Activated CD4-positive, CD25-positive, alpha-beta regulatory T cell (primary cell): ENCODE measurements at places on chromosomes 5 and 9.

DNA sequence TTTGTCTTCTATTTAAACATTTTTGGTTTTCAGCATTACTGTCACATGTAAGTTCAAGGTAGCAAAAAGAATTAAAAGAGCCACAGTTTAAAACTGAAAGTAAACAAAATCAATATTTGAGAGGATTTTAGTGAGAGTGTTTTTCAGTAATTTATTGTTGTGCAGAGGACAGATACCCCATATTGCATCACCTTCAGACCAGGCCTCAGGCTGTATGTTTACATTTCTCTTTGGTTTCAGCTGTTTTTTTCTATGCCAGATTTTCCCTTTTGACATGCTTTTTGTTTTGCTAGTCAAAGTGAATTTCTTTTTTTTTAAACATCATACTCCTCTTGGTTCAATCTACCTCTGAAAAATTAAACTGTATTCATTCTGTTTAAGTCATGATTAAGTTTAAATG, 47.2 kb downstream of the MAST4 start:
- no peak for DNase-seq

DNA sequence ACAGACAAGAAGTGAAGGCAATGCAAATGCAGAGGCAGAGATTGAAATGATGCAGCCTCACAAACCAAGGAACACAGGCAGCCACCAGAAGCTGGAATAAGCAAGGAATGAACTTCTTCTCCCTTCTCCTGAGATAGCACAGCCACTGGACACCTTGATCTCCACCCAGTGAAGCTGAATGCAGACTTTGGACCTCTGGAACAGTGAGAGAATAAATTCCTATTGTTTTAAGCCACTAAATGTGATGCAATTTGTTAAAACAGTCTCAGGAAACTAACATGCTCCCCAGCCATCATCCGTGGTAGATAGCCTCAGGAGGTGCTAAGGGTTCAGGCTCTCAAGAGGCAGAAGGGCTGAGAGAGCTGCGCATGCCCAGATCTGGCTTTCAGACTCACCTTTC, 512.2 kb upstream of the ZNF608 start:
- DNase-seq, result no peak

DNA sequence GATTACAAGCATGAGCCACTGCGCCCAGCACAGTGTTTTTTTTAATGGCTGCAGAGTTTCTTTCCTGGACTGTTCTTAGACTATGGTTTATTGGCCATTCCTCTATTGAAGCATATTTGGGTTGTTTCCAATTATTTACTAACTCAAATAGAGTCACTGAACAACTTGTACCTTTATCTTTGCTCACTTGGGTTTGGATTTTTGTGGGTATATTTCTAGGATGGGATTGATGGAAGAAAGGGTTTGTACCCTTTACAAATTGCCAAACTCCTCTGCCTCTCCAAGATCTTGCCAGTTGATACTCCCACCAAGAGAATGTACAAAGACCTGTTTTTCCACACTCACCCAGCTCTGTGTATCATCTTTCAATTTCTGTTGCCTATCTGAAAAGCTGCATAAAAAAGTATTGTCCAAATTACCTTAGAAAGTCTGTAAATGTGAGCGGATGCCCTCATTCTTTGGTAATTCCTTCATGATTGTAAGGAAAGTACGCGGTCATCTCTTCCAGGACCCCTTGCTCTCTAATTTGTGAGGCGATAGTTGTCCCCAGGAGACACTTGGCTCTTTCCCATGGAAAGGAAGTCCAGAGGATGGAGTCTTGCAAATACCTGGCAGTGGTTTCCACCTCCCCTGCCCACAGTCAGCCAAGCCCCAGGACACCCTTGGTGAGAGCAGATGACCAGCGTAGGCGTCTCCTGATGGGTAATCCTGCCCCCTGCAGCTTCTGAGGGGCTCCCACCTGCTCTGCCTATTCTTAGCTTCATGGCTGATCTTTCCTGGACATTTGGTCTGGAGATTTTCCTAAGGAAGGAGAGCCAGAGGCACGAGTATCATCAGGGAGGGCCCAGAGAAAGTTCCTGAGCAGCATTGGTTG, 33.0 kb downstream of the ARHGEF37 start:
- DNase-seq, result no peak

DNA sequence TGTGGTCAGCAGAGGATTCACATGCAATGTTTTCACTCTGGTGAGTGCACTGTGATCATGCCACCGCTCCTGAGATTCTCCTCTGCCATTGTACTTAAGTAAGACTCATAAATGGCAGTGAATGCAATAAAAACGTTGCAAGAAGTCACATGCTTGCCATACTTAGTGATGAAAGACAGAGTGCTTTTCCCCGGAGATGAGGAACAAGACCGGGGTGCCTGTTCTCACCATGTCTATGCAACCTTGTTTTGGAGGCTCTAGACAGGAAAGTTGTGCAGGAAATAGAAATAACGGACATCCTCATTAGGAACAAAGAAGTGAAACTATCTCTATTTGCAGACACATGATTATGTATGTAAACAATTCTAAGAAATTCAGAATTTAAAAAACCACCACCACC, 84.7 kb upstream of the IRX2 start:
- DNase-seq, result no peak

DNA sequence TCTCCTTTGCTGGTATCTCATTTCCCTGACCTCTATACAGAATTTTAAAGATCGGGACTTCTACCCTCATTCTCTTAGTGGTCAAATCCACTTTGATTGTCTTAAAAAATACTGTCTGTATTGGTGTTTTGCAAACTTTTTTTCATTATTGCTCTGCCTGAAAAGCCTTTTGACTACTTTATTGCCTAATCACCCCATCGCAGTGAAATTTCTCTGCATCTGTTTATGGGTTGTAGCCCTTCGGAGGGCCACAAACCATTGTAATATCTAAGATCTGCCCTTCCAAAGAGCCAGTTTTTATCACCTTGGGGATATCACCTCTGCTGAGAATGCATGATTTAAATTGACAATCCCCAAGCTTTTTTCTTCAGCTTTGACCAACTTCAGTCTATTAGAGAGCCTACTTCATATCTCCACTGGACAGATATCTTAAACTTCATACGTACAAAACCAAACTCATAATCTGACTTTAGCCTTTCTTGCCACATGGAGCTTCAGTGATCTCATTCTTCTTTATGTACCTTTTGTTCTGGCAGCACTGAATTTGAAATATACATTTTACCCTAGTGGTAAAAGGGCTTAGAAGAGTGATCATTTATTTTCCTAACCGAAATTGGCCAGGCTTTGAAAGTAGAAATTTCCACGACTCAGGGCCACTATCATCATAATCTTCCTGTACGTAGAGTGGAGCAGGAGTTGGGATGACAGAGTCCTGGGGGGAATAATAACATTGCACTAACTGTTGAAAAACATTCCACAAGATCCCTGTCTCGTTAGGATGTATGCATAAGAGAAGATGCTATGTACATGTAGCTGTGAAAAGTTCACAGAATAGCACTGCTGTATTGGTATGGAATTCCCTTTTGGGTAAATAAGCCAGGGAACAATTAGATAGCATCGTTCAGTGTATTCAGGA, 21.4 kb downstream of the KIF2A start:
- no peak for DNase-seq

DNA sequence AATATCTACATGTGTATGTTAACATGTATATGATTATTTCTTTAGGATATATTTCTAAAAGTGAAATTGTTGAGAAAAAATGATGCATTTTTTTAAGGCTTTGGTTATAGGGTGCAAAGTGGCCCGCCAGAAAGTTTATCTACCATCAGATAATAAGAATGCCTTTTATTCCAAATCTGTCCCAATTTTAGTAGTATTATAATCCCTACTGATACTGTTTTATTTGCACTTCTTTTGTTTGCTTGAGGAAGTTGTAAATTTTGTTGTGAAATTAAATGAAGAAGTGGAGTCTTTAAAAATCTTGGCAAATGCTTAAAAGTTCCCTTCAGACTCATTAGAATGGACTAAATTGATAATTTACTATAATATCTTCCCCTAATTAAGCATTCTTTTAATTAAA, 73.0 kb downstream of the NIPBL start:
- no peak for DNase-seq

GRCh38 chr9:113876151-113876992, at the start of gene ZNF618:
Gene ZNF618 (plus strand): TSS chr9:113876309. CDS start chr9:113876381, 72 bp downstream.
- DNase-seq, result no peak

DNA sequence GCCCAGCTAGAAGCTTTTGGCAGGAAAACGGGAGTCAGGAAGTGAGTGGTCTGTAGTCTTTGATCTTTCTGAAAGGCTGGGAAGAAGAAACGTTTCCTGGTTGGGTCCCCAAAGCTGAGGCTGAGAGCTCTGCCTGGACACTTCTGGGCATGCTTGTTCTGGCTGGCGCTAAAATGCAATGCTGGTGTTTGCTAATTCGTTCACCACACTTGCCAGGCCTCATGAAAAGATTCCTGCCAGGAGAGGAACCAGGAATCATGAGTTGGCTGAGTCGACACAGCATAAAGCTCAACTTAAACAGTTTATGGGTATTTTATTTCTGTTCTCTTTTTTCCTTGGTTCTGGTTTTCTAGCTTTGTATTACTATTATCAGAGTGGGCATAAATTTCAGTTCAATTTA, 10.7 kb upstream of the PTGR1 start:
- no peak for DNase-seq

DNA sequence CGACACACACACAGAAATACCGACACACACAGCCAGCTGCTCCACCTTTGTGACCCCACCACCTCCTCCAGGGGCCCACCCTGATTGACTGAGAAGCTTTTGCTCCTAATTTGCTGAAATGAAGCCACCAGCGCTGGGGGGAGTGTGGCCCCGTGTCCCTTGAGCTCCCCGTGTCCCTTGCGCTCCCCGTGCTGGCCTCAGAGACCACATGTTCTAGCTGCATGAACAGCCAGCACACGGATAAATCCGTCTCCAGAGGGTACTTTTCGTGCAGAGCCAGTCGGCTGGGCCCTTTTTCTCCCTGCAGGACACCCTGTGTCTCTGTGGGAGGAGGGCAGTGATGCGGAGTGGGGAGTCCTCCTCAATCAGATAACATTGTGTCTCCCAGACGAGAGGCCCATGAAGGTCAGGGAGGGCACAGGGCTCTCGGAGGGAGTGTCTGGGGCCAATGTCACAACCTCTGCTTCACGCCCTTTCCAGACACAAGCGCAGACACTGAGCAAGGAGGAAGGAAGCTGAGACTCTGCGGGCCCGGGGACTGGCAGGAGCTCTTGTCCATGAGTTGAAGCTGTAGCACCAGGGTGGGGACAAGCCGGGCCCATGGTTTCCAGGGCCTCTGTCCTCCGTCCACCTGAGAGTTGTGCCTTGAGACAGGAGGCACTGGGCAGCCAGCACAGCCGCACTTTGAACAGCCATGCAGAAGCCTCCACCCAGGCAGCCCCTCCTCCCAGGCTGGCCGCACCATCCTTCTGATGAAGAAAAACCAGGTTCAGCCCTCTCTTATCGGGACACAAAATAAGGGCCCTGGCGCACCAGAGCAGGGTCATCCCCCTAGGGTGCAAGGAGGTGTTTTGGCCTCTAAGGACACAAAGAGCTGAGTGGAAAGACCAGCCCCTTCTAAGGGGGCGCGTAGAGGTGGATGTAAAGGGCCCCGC, 36.4 kb upstream of the SLC6A19 start:
- DNase-seq, result no peak

DNA sequence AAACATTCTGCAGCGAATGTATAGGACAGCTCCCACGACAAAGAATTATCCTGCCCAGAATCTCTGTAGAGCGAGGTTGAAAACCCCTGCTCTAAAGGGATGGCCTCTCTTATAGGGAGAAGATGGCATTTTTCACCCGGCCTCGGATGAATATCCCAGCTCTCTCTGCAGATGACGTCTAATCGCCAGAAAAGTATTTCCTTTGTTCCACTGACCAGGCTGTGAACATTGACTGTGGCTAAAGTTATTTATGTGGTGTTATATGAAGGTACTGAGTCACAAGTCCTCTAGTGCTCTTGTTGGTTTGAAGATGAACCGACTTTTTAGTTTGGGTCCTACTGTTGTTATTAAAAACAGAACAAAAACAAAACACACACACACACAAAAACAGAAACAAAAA, 17.4 kb upstream of the RARS1 start:
- DNase-seq, result no peak
